ENCODE measurements at places on chromosomes 12 and 14.

GRCh38 chr12:58283553-58283952, 342.2 kb downstream of the ATP23 start:
- DNase-seq, result no peak

DNA sequence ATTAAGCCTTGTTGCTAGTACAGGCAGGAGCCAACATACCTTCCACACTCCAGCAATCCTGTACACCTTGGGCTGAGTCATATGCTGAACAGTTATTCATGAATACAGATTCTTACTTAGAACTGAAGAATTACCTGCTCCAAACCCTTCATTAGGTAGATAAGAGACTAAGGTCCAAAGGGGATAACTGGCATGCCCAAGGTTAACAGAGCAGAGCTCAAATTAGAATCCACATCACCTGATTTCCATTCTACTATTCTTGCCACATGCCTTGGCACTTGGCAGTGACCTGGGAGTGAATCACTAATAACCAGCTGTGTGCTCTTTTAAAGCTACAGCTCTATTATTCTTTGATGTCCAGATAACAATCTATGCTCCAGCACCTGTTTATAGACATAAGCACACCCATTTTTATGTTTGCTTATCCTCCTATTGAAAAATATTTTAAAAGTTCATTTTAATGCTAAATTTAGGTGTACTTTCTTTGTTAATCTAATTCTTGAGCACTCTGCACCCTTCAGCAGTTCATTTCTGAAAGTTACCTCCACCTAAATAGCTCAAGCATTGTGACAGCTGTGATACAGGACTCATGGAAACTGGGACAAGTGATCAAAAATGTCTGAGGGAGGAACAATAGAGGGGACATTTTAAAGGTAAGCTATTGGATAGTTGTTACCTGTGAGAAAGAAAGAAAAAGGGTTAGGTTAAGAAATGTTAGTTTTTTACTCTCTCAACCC, 19.4 kb downstream of the LPCAT3 start:
- no peak for DNase-seq

GRCh38 chr12:93568091-93568490, 4.4 kb upstream of the SOCS2 start:
- no peak for DNase-seq

DNA sequence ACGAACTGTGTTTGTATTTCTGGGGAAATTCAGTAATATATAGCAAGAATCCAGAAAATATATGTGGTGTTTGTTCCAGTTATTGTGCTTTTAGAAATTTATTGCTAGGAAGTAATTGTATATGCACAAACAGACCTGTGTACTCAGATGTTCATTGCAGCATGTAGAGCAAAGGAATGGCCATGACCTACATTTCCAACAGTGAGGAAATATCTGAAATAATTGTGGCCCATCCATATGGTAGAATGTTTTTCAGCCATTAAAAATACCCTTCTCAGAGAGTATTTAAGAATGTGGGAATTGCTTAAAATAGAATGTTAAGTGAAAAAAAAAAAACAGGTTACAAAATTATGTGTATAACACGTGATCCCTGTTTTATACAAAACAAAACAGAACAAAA, 77.3 kb downstream of the TMX1 start:
- no peak for DNase-seq

GRCh38 chr12:18284386-18284785, 23.1 kb downstream of the PIK3C2G start:
- DNase-seq, result peak; percentile 53

- no peak for DNase-seq
These were observed 444.6 kb upstream of the CCDC196 start for GRCh38 chr14:66041582-66041981.

- DNase-seq, result no peak
These were observed 1897.6 kb upstream of the FLRT2 start for GRCh38 chr14:83632375-83632774.

- no peak for DNase-seq
These were observed 160.4 kb downstream of the TBX5 start for GRCh38 chr12:114245555-114245954.

DNA sequence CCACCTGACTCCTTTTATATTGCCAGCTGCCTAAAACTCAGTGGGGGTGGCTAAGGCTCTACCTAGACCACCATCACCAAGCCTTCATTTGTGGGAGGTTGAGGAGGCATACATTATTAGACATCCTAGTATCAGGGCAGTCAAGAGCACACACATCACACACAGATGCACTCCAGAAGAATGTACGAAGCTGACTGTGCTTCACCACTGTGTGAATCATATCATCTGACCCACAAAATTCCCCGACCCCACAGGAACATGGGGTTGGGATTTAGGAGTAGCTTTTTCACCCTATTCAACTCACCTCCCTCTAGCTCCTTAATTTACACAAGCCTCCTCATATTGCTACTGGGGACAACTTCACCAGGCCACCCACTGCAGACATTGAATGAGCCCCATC, 64.8 kb upstream of the BDKRB2 start:
- no peak for DNase-seq

Data from eye (tissue), 1 donor.